ELF-1 (cell line): ENCODE measurements at places on chromosomes 7 and 10.

DNA sequence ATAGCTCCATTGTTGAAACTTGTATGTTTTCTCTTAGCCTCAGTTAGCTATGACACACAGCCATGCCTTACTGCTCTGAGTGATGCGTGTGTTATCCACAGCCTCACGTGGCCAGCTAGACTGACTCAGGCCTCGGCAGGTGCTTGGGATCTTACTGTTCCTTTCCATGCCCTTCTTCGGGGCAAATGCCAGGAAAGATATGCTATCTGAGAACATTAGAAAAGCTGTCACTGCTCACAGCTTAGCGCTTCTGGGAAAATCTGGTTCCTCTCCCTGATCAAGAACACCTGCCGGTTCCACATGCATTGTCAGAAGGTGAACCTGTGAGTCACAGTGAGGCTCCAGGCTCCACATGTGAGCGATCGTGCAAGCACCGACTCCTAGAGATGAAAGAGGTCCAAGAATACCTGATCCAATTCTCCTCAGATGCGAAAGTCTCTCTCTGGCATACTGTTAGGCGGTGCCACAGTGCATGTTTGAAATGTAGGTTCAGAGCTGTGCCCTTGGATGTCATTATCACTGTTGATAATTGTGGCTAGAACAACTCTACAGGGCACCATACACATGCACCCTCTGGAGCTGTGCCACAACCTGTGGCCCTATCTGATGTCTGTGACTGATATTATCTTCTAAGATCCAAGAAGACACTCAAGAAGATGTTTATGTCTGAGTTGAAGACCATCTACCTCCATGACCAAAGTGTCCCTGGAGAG lies 247.8 kb upstream of the IGFBP3 start:
- no peak for DNase-seq

DNA sequence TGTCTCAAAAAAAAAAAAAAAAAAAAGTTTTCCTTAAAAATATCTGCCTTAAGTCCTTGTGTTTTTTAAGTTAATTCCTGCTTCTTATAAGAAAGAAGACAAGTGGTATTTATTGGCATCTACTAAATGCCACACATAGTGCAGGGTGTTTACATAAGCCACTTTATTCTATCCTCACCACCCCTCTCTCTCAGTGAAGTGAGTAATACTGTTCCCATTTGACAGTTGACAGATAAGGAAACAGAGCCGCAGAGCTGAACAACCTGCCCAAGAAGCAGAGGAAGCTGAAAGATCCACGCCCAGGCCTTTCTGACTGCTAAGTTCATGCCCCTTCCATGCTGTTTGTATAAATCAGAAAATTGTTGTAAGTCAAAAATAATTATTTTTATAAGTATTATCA lies 54.1 kb downstream of the ABLIM1 start:
- DNase-seq: no peak

GRCh38 chr7:70316745-70317144 lies 718.5 kb downstream of the AUTS2 start:
- DNase-seq: no peak

DNA sequence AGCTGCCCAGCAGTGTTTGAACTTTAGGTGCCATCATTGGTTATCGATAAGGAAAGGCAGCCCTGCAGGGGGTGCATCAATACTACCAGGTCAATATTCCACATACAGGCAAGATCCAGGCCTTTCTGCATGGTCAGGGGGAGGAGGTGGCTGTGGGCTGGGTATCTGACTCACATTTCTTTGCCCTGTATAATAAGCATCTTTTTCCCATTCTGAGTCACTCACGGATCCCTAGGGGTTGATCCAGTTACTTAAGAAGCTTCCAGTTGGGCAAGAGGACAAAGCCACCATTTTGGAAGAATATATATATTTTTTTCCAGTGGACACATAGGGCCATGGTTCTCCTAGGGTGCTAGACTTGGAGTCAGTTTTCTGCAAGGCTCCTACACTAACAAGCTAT lies 114.2 kb upstream of the HABP2 start:
- DNase-seq: no peak

GRCh38 chr10:72524489-72524888 lies 101.4 kb downstream of the MICU1 start:
- DNase-seq: no peak

GRCh38 chr10:120423431-120424197 lies 33.4 kb upstream of the PLPP4 start:
- DNase-seq: peak; percentile 62

DNA sequence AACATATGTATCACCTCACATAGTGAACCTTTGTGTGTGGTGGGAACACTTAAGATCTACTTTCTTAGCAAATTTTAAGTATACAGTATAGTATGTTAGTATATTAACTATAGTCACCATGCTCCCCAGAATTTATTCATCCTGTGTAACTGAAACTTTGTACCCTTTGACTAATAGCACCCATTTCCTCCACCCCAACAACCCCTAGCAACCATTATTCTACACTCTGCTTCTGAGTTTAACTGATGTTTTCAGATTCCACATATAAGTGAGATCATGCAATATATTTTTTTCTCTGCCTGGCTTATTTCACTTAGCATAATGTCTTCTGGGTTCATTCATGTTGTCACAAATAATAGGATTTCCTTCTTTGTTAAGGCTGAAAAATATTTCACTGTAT lies 6.9 kb upstream of the VWDE start:
- no peak for DNase-seq

- DNase-seq: no peak
Measured at GRCh38 chr10:34612446-34612845, 202.7 kb downstream of the PARD3 start.

GRCh38 chr10:101467286-101467770 lies 113.4 kb downstream of the BTRC start:
- peak; percentile 52 for DNase-seq

GRCh38 chr7:98840722-98841121 lies 29.1 kb downstream of the TMEM130 start:
- no peak for DNase-seq

DNA sequence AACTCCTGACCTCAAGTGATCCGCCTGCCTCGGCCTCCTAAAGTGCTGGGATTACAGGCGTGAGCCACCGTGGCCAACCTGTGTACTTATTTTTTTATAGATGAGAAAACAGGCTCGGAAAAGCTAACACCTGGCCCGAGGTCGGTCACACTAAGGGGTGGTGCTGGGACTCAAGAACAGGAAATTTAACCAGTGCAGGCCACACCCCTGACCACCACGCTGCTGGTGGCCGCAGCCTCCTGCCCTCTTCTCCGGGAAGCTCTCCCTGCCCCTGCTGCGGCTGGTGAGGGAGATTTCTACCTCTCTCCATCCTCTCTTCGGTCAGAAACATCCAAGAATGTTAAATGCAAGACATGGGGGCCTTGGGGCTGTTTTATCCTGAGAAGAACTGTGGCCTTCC lies 63.2 kb downstream of the TNRC18 start:
- DNase-seq: no peak

- DNase-seq: no peak
Measured at GRCh38 chr10:76733441-76733936, 904.1 kb downstream of the KCNMA1 start.

- no peak for DNase-seq
Measured at GRCh38 chr10:103545771-103546281, 52.3 kb downstream of the NEURL1 start.

GRCh38 chr10:118342638-118343020 lies 505 bp upstream of the FAM204A start:
- DNase-seq: no peak

GRCh38 chr10:128122931-128123330 lies 3.3 kb downstream of the MKI67 start:
- no peak for DNase-seq

DNA sequence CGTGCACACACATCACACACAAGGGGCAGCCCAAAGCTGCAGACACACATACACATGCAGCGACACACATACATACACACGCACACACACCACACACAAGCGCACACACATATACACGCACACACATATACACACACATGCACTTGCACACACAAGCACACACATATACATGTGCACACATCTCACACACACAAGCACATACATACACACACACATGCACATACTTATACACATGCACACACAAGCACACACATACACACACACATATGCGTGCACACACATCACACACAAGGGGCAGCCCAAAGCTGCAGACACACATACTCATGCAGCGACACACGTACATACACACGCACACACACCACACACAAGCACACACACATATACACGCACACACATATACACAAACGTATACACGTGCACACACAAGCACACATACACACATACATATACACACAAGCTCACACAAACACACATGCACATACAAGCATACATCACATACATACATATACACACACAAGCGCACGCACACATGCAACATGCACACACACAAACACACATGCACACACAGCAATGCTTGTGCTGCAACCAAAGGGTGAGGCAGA lies 178.8 kb upstream of the PFKP start:
- no peak for DNase-seq

GRCh38 chr10:85993140-85993539 lies 373.5 kb downstream of the GRID1 start:
- no peak for DNase-seq

GRCh38 chr10:74651565-74651964 lies 174.8 kb upstream of the KAT6B start:
- DNase-seq: no peak

DNA sequence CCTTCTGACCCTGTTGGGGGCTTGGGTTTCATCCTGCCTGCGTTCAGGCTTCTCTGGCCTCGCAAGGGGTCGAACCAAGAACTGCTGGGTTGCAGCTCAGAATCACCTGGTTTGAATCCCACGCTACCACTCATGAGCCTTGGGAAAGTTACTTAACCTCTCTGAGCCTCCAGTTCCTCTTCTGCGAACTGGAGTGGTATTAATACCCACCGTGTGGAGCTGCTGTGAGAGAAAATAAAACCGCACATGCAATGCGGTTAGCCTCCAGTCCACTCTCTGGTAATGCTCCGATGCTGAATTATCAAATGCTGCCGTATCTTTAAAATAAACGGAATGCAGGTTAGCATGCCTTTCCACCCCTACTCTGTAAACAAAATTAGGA lies 171.9 kb downstream of the ARHGAP12 start:
- DNase-seq: no peak

- DNase-seq: no peak
Measured at GRCh38 chr7:2537981-2538851, 17.1 kb downstream of the BRAT1 start.

DNA sequence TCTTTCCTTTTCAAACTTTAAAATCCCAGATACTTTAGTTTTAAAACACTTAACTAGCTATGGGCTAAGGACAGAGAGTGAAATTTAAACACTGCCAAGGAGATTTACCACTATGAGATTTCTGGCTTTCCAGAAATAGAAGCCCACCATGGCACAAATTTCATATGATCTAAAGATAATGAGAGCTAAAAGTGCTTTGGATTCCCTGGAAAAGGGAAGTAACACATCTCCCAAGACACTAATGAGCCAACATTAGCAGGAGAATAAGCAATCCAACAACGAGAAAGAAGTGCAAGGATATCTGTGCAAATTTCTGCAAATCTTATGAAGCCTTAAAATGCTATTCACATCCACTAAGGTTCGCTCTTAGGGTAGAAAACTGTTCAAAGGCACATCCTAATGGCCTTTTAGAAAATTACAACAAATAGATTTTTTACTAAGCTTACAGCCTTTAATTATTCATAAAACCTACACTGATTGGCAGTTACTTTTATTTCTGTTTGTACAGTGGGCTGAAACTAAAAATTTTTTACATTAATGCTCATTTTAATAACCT lies 100.3 kb downstream of the RAPGEF5 start:
- no peak for DNase-seq

GRCh38 chr7:92788559-92789183 lies 47.7 kb downstream of the CDK6 start:
- no peak for DNase-seq

GRCh38 chr7:54980521-54980920 lies 38.3 kb upstream of the EGFR start:
- no peak for DNase-seq

DNA sequence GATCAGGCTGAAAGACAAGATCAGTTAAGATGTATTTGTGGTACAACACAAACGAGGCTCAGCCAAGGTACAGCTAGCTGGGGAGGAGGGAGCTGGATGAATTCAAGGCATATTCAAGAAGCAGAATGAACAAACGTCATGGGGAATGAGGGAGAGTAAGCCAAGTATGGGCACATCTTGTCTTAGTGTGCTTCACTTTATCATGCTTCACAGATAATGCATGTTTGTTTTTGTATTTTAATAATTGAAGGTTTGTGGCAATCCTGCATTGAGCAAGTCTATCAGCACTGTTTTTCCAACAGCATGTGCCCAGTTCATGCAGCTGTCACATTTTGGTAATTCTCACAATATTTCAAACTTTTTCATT lies 135.4 kb downstream of the HIBADH start:
- DNase-seq: no peak

GRCh38 chr7:123689250-123689649 lies 33.6 kb downstream of the LMOD2 start:
- no peak for DNase-seq

DNA sequence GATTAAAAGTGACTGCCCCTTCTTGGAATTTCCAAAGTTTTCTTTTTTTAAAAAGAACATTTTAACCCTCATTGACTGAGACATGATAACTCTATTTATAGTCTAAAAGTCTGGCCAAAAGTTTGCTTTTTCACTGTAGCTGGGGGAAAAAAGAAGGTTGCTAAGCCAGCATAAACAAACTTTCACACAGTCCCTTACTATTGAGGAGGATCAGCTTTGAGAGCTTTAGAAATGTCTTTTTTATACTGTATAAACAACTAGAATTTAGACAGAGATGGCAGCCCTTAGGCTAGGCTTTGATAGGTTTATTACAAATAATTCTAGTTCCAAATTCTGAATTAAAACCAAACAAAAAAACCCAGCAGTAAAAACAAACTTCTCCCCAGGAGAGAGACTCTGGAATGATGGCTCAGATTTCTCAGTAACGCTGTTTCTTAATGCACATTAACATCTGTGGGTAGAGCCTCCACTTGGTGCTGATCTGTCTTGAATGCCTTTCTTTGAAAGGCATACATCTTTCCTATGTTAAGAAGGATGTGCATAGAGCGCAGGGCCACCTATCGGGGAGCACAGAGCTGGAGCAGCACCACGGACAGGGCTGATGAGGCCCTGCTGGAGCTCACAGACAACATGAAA lies 100.9 kb upstream of the PDLIM1 start:
- DNase-seq: peak; percentile 40

- DNase-seq: peak; percentile 72
Measured at GRCh38 chr10:101031796-101032636, 982 bp downstream of the SFXN3 start.

DNA sequence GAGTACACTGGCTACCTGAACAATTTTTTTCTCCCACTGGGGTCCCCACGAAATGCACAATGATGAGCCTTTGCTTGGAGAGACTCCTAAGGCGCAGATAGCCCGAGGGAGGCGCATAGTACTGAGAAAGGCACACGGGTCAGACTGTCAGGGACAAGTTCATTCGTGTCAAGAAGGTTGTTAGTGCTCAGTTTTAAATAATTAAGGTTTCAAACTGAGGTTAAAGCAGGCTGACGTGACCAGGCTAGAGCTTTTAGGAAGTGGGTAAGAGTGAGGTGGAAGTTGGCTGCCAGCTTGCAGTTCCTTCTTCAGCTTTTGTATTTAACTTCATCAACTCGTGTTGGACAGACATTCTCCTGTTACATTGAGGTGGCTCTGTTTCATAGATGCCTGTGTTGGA lies 31.6 kb downstream of the RBM33 start:
- no peak for DNase-seq
